ENCODE measurements at places on chromosomes 2 and 18. TPM values are rescaled to one million over a fixed set of nuclear protein-coding genes. Genes with fewer than 3 reads are reported as not detected.

Gene NAT8
- not detected for total RNA-seq

Gene HSPD1
- 143 TPM for total RNA-seq

Gene FBXO15
- total RNA-seq = 1.1 TPM

- DNase-seq = no peak
These were observed 16.0 kb upstream of the AP1S3 start for GRCh38 chr2:223853425-223853837.

DNA sequence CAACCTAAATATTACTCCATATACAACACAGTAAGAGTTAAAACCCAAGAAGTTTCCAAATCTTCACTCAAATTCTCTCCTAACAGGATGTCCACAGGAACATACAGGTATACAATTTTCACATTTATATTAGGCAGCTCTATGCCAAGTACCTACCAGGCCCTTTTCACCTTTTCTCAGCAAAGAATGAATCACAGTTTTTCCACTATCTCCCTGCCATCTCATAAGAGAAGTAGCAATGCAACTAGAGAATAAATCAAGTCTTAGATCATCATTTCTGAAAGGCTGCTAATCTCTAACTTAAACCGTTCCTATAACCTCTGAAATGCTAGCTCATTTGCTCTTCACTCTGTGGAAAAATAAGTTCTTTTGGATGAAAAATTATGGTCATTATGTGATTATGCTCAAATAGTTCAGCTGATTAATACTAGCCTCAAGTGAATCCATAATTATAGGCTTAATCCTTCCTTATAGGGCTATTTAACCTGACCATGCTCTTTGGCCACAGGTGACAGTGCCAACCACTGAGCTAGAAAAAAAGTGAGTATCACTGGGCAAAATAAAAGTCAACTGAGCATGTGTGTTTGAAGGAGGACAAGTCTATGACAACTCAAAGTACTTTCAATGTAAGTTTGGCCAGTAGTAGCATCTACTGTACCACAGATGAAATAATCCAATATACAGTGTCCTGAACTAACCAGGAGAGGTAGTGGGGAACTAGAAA, 79.7 kb downstream of the COBLL1 start:
- DNase-seq = no peak

GRCh38 chr2:127857265-127857808, 618 bp downstream of the POLR2D start:
- DNase-seq = no peak

DNA sequence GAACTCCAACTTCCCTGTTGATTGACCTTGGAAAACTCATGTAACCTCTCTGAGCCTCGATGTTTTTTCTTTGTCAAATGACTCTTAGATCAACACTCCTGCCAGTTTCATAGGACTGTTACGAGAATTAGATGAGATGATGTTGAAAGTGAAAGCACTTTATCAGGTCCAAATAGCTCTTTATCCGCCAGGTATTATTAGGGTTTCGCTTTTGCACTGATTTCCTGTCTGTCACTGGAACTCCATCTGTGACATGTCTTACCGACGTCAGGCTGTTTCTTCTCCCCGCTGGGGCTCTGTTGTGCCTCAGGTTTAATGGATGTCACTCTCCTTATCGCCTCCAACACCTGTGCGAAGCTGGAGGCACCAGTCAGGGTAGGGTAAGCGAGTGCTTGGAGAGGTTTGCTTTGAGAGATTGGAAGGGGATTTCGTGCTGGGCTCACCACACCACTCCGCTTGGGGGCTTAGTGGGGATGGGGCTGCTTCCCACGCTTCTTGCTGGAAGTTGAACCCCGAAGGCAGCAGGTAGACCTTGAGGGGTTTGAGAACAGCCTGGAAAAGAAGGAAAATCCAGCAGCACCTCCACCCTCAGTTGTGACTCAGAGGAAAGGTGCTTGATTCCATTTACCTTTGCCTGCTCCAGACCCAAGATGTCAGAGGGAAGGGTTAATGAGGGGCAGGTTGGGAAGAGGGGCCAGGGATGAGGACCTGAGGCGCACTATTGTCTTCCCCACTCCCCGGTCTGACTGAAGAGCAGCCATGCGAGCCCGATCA, 4.3 kb downstream of the GAD1 start:
- DNase-seq = no peak

DNA sequence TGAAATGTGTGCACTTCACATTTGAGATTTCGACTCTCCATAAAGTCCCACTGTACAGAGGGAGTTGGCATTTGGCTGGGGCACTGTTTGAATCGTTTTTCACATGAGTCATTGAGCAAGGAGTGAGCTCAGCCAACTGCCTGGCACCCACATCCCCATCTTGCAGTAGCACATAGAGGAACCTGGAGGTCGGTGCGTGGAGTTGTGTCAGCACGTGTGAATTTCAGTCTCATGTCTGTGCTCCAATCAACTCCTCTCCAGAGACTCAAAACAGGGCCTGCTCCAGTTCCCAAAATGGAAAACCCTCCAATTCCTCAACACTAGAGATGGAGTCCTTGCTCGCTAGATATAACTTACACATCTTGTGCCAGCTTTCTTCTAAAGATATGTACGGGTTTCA, 126.8 kb upstream of the CAPN13 start:
- DNase-seq = no peak

- DNase-seq = no peak
These were observed 15.3 kb upstream of the PARD3B start for GRCh38 chr2:204529795-204530463.

DNA sequence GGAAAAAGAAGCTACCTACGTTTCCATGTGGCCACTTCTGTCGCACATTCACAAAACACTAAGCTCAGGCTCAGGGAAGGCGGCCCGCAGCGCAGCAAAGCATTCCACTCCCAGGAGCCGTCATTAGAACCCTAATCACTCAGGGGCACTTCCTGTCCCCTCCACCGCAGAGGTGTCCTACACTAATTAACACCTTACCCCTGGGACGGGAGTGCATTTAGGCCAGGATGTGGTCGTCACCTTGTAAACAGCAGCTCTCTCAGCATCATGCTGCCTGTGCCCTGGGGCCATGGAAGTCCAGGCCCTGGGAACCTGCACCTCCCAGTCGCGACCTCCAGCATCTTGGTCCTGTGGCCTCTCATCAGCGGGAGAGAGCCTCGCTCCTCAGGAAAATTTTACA, 359.8 kb upstream of the SALL3 start:
- DNase-seq = no peak

GRCh38 chr18:47754311-47755101, 176.0 kb downstream of the SMAD2 start:
- no peak for DNase-seq

DNA sequence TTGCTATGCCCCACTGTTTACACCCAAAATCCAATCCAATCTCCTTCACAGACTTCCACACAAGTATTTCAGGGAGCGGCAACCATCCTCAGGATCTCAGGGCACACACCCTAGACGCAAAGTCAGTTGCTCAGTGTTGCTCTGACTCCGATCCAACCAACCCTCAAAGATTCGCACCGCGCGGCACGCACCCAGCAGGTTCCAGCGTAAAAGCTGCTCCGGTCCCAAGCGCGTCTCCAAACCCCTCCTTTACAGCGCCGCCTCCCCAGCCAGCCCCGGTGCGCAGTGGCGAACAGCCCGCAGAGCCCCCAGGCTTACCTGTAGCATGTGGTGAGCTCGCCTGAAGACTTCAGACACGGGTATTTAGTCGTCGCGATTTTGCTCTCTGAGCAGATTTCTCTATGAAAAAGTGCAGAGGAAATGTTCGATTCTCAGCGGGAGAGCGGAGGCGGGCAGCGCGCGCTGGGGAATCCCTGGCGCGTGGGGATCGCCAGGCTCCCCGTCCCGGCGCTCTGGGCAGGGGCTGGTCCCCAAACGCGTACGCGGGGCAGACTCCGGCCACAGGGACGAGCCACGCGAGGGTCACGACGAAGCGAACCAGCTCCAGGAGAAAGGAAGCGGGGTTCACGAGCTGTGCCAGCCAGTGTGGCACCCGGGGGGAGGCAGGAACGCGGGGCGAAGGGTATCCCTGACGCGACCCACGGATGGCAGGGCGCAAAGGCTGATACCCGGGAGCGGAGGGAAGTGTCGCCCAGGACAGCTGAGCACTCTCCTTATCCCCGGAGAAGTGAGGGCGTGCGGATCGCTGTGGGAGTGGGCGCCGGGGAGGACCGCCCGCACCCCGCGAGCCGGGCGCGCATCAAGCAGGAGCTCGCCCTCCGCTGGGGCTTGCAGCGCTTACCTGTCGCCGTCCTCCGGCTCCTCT, 650 bp downstream of the CCBE1 start:
- no peak for DNase-seq

GRCh38 chr2:70907130-70908057, 28.3 kb upstream of the ATP6V1B1 start:
- no peak for DNase-seq
